ENCODE measurements at places on chromosomes 11 and 22.

DNA sequence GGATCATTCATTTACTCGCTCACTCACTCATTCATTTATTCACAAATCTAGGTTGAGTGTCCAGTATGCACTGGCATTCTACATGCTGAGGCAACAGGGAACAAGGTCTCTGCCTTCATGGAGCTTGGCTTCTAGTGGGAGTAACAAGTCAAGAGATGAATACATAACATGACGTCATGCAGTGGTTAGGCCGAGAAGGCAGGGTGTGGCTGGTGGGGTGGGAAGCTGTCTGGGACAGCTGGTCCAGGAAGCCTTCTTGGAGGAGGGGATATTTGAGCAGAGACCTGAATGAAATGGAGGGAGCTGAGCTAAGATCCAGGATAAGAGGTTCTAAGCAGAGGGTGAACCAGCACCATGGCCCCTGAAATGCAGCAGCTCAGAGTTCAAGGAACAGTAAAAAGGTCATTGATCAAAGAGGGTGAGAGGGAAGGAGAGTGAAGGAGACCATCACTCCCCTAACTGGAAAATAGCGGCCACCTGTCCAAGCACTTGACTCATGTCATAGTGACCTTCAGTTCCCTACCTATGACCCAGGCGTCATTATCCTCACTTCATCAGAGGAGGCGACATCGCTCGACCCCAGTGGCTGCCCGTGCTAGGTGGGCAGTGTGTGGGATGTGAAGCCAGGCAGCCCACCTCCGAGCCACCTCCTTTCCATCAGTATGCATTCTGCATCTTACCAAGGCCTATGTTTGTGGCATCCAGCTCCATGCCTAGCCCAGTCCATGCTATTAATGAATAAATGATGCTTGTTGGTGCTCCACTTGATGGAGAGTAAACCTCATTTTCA lies 105.0 kb downstream of the TSPAN18 start:
- no peak for DNase-seq

GRCh38 chr11:44047931-44048431 lies at the start of gene ACCSL:
Gene ACCSL, plus strand, starts transcription at chr11:44047981. Its CDS starts 56 bp downstream, at chr11:44048037.
- no peak for DNase-seq

DNA sequence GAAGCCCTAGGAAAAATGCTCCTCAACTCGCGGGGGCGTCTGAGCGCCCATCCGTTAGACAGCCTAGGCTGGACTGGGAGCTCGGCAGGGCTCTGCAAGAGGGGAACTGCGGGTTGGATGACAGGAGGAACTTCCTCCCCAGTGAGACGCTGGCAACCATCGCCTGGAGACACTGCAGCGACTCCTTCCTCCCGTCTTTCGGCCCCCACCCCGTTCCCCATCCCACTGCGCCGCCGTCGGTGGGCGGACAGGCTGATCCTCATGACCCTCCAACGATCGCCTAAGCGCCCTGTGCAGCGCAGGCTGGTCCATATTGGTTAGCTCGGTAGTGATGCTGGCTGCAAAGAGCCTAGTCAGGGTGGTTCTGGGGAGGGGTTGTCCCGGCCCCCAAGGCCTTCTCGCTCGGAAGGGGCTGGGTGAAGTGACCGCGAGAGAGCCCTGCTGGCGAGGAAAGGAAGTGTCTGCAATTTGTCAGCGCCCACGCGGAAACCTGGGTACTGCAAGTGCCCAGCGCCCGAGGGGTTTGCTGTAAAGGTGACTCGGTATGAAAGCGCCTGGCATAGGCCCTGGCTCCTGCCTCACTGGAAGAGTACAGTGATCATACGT lies 638 bp downstream of the NRGN start:
- DNase-seq: peak; percentile 74

- no peak for DNase-seq
Measured at GRCh38 chr11:33891714-33892327, at the start of gene LMO2. Gene LMO2, minus strand, starts transcription at chr11:33892076. Its CDS starts 22,360 bp downstream, at chr11:33869716.

DNA sequence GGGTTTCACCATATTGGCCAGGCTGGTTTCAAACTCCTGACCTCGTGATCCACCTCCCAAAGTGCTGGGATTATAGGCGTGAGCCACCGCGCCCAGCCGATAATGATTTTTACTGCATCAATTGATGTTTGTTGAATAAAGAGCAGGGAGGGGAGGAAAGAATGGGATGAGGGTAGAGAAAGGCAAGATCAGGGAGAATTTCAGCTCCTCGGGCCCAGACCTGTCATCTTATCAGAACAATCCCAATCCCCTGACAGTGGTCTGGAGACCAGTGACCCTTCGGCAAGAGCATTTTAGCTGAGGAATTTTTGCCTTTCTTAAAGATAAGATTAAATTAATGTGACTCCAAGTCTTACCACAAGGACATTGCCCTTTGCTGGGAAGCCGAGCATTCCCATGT lies 15.0 kb upstream of the ANO1 start:
- DNase-seq: no peak

DNA sequence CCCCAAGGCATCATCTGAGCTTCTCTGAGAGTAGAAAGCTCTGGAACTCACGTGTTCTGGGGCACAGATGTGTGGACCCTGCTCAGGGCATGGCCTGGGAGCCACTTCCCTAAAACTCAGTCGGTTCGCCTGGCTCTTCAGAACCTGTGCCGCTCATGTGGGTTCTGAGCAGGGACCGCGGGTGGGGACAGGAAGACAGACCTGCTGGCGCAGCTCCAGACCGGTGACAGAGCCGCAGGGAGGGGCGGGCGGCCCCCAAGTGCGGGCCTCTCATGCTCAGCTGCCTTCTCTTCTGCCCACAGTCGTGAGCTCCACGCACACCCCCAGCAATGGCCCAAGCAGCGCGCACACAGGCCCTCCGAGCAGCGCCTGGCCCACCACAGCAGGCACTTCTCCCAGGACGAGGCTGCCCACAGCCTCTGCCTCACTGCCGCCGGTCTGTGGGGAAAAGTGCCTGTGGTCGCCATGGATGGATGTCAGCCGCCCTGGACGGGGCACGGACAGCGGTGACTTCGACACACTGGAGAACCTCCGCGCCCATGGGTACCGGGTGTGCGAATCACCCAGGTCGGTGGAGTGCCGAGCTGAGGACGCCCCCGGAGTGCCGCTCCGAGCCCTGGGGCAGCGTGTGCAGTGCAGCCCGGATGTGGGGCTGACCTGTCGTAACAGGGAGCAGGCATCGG lies 24.2 kb downstream of the MUC5AC start:
- DNase-seq: no peak

GRCh38 chr11:102762361-102762767 lies 18.1 kb downstream of the MMP10 start:
- no peak for DNase-seq

DNA sequence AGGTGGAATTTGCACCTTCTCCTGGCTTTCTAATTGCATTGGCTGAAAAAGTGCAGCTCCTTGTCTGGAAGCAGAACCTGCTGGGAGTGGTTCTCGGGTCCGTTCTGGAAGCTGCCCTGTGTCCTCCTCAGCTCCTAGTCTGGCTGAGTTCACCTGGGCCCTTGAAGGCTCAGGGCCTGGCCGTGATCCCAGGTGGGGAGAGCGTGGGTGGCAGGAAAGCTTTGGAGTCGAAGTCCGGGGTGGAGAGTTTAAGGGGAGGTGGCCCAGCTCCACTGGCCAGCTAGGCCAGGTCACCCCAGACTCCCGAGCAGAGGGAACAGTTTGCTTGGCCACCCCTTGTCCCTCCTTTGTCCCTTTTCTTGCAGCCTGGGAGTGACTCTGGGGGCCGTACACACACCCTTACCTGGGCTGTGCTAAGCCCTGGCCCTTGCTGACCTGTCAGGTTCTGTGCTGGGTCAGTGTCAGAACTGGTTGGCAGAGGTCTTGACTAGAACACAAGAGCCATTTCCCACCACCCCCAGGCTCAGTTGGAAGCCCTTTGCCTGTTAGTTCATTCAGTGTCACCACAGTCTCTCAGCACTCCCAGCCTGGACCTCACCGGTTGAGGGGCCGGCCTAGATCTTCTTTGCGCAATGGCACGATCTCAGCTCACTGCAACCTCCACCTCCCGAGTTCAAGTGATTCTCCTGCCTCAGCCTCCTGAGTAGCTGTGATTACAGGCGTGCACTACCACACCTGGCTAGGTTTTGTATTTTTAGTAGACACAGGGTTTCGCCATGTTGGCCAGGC lies 37.3 kb downstream of the LRP5 start:
- DNase-seq: no peak

DNA sequence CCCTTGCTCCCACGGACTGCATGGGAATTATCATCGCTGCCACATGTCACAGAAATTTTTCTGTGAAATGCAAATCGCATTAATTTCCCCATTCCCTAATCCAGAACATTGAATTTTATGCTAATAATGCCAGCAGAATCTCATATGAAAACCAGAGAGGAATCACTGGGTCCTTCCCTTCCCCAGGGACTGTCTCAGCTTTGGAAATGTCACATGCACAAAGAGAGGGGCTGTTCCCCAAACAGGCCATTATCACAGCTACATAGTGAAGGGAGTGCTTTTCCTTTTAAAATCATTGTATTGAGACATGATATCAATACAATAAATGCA lies 954.5 kb downstream of the BRD1 start:
- DNase-seq: no peak

DNA sequence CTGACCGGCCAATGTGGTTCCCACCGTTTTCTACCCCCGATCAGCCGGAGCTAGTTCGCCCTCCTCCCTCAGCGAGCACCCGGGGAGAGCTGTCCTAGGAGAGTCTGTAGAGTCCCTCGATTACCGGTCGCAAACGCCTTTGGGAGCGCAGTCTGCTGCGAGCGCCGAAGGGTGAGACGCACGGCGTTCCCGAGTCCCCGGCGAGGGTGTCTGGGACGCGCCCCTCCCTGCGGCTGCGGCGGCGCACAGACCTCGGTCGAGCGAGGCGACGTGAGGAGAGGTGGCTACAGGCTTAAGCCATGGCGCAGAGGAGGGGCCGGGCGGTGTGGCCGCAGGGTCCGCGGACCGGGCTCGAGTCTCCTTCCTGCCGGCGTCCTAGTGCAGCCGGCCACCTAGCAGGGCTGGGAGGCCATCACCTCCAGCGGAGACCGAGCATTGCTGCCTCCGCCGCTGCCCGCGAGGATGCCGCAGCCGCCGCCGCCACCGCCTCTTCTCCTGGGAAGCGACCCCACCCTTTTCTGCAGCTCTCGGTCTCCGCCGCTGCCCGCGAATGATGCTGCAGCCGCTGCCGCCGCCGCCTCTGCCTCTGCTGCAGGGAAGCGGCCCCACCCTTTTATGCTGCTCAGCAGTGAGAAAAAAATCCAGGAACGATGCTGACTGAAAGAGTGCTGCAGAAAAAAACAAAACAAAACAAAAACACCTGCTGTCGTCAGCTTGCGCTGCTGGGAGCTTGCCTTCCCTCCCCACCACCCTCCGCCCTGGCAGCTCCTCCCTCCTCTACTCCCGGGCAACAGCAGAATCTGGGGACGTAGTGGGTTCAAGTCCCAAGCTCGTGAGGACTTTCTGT lies at the start of gene MAP6:
Gene MAP6, minus strand, starts transcription at position 588 of the 847 bp plus-strand sequence. CDS start 669 bp downstream, outside the sequence.
- peak; percentile 57 for DNase-seq

DNA sequence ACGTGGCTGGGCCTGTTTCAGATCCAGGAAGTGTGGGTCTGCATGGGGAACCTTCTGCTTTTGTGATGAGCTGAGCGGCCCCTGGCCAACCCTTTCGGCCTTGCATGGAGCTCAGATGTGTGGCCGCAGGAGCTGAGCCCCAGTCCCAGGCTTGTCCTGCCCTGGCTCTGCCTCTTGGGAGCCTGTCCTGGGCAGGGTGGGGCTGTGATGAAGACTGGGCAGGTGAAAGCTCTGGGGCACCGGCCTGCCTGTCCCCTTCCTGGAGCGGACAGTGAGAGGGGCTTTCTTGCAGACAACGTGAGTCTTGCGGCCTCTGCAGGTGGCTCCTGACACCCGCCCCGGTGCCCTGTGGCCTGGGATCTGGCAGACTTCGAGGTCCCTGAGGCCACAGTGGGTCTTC lies 1296.6 kb downstream of the BRD1 start:
- no peak for DNase-seq

GRCh38 chr11:10587388-10587787 lies 18.9 kb upstream of the LYVE1 start:
- DNase-seq: no peak
